ENCODE measurements at places on chromosomes 2 and 18. TPM values are rescaled to one million over a fixed set of nuclear protein-coding genes. Genes with fewer than 3 reads are reported as not detected.

GRCh38 chr2:7567646-7568045 is 650.4 kb downstream of the RNF144A start:
- no peaks in the 10 kb centered on the region for H3K27me3 ChIP-seq
- H3K4me1 ChIP-seq, result peaks cover 67% of the 10 kb centered on the region
- DNase-seq, result peak; percentile 78

GRCh38 chr18:7822435-7823331 is 255.6 kb downstream of the PTPRM start:
- no peak overlapping the region for H3K27ac ChIP-seq
- H3K36me3 ChIP-seq, result no peaks in the 10 kb centered on the region
- no peak for DNase-seq
- H3K27me3 ChIP-seq, result no peaks in the 10 kb centered on the region
- peaks cover 3% of the 10 kb centered on the region for H3K4me1 ChIP-seq
- H3K4me3 ChIP-seq, result no peak overlapping the region

DNA sequence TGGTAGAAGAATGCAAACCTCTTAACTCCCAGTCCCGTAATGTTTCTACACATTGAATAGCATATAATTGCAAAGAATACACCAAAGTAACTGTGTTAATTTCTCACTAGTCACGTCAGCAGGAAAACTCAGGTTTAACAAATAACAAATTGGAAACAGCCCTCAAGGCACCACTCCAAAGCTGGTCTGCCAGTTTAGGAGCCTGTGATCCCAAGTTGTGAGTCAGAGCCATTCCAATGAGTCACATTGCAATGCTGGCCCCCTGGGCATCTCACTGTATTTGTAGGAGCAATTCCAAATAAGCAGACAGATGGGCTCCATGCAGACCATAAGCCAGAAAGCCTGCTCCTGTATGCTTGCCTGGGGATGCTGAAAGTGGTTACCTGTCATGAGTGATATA is 143.2 kb upstream of the SETBP1 start:
- no peak overlapping the region for H3K4me3 ChIP-seq
- H3K27ac ChIP-seq, result no peak overlapping the region

NLRC4 gene
- total RNA-seq, result not detected

AQP12B gene
- total RNA-seq, result not detected
